ENCODE measurements at places on chromosomes 6 and 20.

DNA sequence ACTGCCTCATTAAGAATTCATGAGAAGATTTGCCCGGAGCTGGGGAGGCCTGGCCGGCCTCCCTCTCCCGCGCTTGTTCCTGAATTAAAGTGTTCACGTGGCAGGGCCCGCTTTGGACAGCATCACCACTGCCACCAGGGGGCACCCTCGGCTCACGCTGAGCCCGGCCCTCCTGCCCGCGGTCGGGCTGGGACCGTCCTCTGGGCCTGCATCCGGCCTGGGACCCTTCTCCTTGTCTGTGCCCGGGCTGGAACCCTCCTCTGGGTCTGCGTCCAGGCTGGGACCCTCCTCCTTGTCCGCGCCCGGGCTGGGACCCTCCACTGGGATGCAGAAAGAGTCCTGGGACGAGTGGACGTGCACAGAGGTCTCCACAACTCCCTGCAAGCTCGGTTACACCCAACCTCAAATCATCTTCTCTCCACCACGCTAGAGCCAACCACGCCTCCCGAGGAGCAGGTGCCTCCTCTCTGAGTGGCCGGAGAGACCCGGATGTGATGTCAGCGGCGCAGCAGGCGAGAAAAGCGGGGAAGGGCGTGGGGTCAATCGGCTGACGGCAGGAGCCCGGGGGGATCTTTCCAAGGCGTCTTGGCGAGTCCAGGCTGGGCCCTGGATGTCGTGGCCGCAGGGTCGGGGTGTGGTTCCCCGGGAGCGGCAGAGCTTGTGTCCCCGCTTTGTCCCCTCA, 50.9 kb upstream of the DACT2 start:
- DNase-seq: peak; percentile 54

- DNase-seq: peak; percentile 46
These were observed 44.7 kb downstream of the NFATC2 start for GRCh38 chr20:51497542-51498467.

- no peak for DNase-seq
These were observed at the start of gene SLC24A3 for GRCh38 chr20:19212469-19212815. Gene SLC24A3, plus strand, starts transcription at chr20:19212642.

GRCh38 chr6:169881398-169881797, 130.0 kb downstream of the ERMARD start:
- DNase-seq: no peak

DNA sequence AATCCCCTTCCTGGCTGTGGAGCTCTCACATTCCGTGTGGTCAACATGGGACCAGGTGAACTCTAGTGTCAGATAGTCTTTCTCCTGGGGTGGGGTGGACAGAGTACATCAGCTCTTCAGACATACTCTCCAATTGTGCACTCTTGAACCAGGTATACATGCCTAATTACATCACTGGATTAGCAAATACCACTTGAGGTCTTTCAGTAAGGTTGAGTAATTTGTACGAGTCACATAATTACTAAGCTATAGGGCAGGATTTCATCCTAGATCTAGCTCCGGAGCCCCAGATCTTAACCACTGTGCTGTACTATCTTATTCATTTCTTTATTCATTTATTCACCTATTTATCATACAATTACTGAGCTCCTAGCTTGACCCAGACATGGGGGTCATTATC, 821.3 kb downstream of the TFAP2A start:
- no peak for DNase-seq

GRCh38 chr6:83767033-83767432, 58.1 kb upstream of the SNAP91 start:
- DNase-seq: no peak

All from stimulated activated CD4-positive, alpha-beta T cell treated with anti-CD3 and anti-CD28 coated beads, Interleukin-12 subunit alpha, Interleukin-12 subunit beta, amount 100 ng/mL, for 4 hours (primary cell).